Chondrocyte (in vitro differentiated cells): ENCODE measurements at places on chromosomes 1 and 21. TPM values are rescaled to one million over a fixed set of nuclear protein-coding genes. Genes with fewer than 3 reads are reported as not detected.

DNA sequence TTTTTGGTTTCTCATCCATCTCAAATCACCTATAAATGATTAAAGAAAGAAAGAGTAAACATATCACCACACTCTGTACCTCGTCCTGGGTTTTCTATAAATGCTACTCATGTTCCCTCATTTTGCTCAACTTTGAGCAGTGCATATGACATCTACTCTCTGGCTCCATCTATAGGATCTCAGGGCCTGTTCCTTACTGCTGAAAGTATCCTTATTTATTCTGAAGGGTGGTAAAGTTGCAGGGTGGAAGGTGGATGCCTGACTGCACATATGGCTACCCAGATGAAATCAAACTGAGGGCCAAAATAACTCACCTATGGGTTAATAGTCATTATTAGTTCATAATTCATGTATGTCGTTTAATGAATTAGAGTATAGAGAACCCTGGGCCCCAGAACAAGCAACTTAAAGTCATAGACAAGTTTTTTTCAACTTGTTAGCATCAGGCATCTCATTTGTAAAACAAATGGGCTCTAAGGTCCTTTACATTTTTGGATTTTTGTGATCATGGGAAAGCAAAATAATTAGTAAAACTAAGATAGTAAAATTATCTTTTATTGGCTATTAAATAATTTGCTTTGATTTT is 46.5 kb downstream of the NCF2 start:
- DNase-seq = no peak

DNA sequence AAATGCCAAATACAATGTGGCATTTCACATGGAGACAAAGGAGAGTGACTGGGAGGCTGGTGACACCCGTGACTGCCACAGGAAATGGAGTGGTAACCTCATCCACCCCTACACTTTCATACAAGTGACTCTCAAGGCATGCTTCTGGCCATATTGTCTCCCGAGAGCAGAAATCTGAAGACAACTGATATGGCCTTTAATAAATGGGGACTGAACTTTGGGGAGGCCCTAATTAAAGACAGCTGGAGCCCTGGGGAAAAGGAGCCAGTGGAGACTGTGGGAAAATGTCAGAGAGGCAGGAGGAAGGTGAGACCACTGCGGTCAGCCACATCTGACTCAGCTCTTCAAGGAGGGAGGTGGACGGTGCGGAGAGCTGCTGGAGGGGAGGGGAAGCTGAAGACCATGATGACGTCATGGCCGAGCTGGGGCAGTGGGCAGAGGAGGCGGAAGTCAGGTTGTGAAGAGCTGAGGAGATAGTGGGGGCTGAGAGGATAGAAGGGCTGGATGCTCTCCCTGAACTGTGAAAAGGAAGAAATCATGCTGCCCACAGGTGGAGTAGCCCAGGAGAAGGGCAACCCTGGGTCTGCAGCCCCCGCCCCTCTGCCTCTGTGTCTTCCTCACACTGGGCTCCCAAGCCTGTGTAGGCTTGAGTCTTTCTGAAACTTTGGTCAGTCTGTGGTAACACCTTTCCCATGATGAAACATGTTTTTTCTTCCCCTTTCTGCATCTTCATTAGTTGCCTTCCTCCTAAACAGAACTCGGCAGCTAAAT is 14.0 kb upstream of the NCF2 start:
- DNase-seq = no peak

GRCh38 chr1:43610339-43610738 is 39.6 kb upstream of the KDM4A start:
- DNase-seq = no peak

- no peak for DNase-seq
Measured at GRCh38 chr21:27796106-27796505, 829.2 kb upstream of the ADAMTS5 start.

DNA sequence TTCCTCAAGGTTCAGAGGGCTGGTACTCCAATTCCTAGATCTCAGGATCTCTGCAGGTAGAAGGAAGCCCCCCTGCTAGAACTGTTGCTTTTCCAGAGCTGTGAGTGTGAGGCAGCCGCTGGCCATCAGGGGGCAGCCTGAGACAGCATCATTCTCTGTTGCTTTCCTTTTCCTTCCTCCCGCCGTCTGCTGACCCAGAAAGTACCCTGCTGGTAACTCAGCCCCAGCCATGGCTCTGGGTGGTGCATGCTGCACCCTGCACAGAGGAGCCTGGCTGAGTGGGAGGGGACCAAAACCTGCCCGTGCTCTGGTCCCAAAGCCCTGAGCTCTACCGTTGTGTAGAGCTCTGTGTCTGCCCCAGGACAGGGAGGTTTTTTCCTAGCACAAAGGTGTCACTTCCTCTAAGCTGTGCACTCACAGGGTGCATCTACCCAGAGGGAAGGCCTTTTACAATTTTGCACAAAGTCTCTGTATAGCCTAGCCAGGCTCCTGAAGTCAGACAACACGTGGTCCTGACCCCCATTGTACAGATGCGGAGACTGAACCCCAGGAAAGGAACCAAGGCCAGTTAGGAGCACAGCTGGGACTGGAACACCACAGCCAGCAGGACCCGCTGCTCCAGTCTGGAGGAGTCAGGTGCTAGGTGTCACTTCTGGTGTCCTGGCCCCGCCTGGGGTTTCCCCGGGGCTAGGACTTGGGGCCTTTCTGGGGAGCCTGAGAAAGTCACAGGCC is 5.6 kb upstream of the FAM131C start:
- DNase-seq = no peak

DNA sequence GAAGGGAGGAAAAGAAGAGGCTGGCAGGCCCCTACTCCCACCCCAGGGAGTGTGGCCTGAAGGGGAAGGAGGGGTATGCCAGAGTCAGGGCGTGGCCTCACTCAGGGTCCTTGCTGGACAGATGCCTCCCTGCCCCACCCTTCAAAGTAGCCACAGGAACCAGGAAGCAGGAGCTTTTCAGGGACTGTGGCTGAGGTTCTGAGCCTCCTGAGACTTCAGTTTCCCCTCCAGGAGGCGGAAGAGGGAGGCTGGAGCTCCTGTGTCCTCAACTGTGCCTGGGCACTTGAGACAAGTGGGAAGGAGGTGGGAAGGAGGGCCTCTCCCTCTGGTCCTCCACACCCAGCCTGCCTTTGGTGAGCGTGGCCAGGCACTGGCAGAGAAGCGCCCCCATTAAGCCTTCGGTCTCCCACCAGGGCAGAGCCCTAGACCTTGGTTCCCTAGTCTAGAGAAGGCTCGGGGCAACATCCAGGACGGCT is 5.3 kb downstream of the CELSR2 start:
- no peak for DNase-seq

- DNase-seq = no peak
Measured at GRCh38 chr21:41235201-41235600, 67.2 kb downstream of the BACE2 start.

IGSF9 gene
- not detected in 3 replicates for total RNA-seq

UBL4B gene
- not detected in 3 replicates for total RNA-seq

HES3 gene
- total RNA-seq = not detected in 3 replicates
